ENCODE measurements at places on chromosomes 16 and 17.
A peak's percentile ranks its signal among the peaks of the same experiment; 100 is the strongest.

DNA sequence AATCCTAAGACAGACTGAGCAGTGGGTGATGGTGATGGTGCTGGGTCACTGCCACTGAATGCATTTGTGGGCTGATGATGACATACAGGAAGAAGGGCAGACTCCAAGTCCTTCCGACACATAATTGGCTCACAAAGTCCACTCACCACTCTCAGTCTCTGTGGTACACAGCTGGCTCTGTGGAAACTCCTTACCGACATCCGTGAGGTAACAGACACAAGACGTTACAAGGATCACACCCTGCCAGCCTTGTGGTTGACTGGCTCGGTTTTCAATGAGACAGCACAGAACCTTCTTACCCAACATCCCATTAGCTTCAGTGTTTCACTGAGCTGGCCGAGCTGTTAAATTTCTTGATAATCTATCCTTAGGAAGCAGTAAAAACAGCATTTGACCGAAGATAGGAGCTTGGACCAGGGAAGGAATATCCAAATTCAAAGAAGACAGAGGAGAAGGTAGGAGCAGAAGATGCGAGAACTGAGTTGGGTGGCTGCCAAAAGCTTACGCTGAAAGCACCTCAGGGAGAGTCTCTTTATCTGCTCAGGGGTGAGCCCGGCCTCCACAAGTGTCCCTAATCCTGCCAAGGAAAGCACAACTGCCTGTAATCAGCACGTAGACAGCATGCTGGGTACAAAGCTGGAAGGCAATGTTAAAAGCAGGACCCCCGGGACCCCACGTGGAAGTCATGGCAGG is 5.5 kb upstream of the MXRA7 start:
- peak; percentile 88 for DNase-seq

- DNase-seq: peak; percentile 54
These were observed 39.4 kb downstream of the TUBD1 start for GRCh38 chr17:59853168-59853918.

- no peak for DNase-seq
These were observed 164.7 kb downstream of the MSI2 start for GRCh38 chr17:57420734-57421717.

- DNase-seq: no peak
These were observed 1.4 kb downstream of the NXPH3 start for GRCh38 chr17:49576917-49577649.

DNA sequence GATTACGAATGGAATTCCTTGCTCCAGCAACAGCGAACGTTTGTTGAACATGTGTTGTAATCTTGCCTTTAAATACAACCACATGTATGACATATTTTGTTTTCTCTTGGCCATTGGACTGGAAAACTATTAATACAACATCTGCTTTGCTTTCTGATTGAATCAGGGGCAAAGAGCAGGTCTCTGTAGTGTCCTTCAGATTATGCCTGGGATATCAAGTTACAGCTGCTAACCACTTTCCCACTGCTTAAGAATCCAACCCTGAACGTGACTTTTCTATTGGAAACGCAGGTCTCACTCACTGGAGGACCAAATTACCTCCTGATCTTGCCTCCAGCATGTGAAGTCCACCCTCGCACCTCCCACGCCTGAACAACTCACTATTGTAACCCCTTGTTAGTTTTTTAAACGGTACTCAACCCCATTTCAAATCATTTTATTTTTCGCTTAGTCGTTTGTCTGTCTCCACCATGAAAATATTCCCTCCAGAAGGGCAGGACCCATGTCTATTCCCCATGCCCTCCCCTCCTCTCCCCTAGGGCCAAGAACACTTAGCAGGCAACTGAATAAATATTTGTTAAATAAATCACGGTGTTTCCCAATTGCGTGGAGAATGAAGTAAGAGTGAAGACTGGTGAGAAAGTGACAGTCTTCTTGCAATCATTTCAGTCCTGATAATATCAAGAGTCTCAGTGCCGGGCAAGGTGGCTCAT is 57.4 kb upstream of the MRTFB start:
- no peak for DNase-seq

DNA sequence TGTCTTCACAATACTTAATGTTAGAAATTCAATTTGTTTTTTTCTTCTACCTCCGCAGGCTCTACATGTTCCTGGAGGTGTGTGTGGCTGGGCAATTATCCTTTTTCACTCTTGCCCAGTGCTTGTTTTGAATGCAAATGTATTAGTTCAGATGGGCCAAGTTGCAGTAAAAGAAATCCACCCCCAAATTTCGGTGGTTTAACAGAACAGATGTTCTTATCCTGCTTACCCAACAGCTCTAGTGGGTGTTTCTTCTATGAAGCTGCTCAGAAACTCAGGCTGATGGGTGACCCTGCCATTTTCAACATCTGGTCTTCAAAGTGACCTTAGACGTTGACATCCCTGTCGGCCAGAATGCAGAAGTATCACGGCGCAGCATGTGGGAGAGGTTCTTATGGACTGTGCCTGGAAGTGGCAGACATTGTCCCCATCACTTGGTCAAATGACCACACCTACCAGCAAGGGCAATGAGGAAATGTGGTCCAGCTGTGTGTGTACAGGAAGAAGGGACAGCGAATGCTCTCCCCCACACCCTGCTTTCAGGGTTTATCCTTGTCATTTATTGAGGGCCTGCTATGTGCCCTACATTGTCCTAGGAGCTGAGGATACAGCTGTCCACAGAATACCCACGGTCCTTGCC is 157.3 kb downstream of the CDH13 start:
- no peak for DNase-seq

GRCh38 chr17:49388692-49389513 is 25.8 kb downstream of the PHB1 start:
- no peak for DNase-seq
